ENCODE measurements at places on chromosomes 13 and 19.

DNA sequence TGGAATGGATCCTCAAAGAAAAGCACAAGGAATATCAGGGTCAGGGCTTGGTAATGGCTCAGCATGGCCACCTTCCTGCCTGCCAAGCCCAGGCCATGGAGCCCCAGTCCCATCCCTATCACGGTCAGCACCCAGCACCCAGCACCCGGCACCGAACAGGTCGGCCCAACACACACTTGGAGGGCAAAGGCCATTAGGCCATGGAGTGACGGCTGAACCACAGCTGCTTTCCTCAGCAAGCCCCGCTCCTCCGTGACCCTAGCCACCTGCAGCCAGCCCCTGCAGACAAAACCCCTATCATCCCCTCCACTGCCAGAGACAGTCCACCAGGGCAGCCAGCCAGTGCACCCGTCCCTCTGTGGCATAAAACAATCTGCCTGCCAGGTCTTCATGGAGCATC is 20.6 kb downstream of the PEPD start:
- H3K4me1 ChIP-seq = peaks cover under 1% of the 10 kb centered on the region
- H3K27me3 ChIP-seq = no peaks in the 10 kb centered on the region
- DNase-seq = no peak
- peaks cover 16% of the 10 kb centered on the region for H3K36me3 ChIP-seq

DNA sequence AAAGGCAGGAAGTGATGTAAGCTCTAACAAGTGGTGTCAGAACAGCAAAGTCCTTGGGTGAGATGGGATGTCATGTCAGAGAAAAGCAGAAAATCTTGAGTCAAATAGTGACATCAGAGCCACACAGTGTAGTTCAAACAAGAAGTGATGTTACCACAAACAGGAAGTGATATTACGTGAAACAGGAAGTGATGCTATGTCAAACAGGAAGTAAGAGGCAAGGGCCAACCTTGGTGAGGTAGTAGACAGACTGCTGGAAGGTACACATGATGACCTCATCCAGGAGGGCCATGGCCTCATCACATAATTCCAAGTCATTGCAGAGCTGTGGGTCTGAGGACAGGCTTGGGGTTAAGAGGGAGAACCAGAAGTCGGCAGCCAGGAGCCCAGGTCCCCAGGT is 7.0 kb upstream of the MAMSTR start:
- DNase-seq = peak; percentile 44
- H3K36me3 ChIP-seq = peaks cover 13% of the 10 kb centered on the region
- no peak overlapping the region for H3K4me3 ChIP-seq
- no peaks in the 10 kb centered on the region for H3K27me3 ChIP-seq
- H3K4me1 ChIP-seq = peaks cover 14% of the 10 kb centered on the region
- peak overlapping the region; percentile 71 for H3K27ac ChIP-seq

DNA sequence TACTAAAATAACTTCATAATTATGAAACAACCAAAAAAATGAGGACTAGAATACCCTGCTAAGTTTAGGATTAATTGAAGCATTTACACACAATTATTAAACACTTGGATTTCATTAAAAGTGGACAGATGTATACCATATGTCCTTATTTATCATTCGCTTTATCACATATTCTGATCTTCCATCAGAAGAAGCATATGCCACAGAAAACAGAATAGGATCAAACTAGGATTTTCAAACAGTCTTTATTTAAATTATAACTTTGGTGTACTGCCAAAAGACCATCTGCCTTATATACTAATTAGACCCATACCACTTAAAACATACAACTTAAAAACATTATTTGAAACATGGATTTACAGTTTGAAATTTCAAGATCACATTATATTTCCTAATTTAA is 727.1 kb upstream of the KLHL1 start:
- no peaks in the 10 kb centered on the region for H3K4me1 ChIP-seq
- no peaks in the 10 kb centered on the region for H3K27me3 ChIP-seq
- no peak overlapping the region for H3K27ac ChIP-seq
- H3K36me3 ChIP-seq = no peaks in the 10 kb centered on the region
- no peak overlapping the region for H3K4me3 ChIP-seq
- DNase-seq = no peak

DNA sequence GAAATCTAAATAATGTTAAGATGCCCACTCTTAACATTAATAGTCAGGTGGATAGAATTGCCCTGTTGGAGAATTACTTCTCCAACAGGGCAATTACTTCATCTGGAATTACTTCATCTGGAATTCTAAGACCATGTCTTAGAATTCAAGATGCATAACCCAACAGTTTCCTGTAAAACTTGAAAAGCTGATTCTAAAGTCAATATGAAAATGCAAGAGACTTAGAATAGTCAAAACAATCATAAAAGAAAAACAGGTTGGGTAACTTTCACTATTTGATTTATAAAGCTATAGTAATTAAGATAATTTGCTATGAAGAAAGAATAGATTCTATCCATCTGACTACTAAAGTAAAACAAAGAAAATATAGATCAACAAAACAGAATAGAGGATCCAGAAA is 75.2 kb downstream of the ABCC4 start:
- peaks cover 20% of the 10 kb centered on the region for H3K4me1 ChIP-seq
- H3K27me3 ChIP-seq = no peaks in the 10 kb centered on the region
- no peak overlapping the region for H3K4me3 ChIP-seq
- peaks cover 4% of the 10 kb centered on the region for H3K36me3 ChIP-seq
- no peak for DNase-seq

DNA sequence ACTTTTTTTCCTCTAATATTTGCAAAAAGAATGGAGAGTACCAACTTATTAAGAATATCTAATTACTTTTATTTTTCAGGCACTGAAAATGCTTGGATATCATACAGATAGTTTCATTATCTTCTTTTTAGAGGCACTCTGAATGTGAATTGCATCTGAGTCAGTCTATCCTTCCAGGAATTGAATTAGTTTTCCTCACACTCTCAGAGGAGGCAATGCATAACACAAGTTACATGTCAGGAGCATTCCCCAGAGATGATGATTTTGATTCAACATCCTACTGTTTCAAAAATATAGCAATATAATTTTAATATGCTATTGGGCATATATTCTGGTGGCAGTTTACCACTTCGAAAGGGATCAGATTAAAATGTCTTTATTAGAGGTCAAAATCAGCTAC is 1315.4 kb downstream of the PCDH9 start:
- H3K4me3 ChIP-seq = no peak overlapping the region
- no peak for DNase-seq
- no peaks in the 10 kb centered on the region for H3K36me3 ChIP-seq
- no peaks in the 10 kb centered on the region for H3K27me3 ChIP-seq

DNA sequence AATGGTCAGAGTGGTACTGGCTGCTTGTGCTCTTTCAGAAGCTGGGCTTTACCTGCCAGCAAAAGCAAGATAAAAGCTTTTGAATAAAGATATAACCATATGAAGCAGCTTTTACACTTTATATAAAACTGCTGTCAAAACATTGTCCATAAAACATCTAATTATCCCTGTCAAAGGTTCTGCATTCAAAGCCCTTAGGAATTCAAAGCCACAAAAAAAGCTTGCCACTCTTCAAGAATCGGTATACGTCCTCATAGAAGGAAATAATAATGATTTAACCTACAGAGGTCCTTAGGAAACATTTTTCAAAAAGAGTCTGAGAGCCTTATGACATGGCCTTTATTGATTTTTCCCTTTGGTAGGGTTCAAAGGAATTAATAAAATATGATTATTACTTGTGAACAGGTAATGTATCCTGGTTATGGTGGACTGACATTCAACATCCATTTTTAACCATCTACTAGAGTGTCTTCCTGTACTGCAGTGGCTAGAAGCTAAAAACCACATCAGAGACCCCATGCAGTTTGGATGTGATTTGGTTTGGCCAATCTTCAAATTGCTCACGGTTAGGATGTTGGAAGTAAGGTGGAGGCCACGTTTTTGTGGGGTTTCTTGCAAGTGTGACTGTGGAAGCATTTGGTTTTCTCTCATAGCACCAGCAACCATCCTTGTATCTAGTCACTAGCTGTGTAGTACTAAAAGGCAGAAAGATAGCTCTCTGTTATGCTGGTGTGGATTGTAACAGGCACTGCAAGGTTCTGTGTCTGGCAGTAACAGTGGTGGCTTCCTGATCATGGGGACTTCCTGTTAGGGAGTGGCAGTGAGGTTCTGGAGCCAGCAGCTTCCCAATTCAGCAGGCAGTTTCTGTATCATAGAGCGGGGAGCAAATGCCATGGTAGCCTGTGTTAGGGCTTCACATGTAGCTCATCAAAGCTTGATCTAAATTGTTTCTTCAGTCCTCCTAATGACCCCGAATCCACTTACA is 441.5 kb downstream of the DIAPH3 start:
- no peak overlapping the region for H3K4me3 ChIP-seq
- no peaks in the 10 kb centered on the region for H3K36me3 ChIP-seq
- no peaks in the 10 kb centered on the region for H3K4me1 ChIP-seq
- no peak for DNase-seq
- H3K27ac ChIP-seq = no peak overlapping the region
- H3K27me3 ChIP-seq = no peaks in the 10 kb centered on the region

DNA sequence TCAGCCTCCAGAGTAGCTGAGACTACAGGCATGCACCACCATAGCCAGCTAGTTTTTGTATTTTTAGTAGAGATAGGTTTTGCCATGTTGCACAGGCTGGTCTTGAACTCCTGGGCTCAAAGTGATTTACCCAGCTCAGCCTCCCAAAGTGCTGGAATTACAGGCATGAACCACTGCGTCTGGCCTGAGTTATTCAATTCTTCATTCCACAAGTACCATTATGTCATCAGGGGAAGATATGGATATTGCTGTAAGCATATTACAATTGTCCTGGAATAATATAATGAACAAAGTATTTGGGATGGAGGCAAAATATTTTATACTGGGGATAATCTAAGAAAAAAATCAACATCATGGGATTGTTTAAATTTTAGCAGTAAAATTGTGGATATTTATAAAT is 646.0 kb upstream of the SLITRK6 start:
- H3K27ac ChIP-seq = no peak overlapping the region
- H3K36me3 ChIP-seq = no peaks in the 10 kb centered on the region
- H3K27me3 ChIP-seq = no peaks in the 10 kb centered on the region
- DNase-seq = no peak
- H3K4me3 ChIP-seq = no peak overlapping the region

GRCh38 chr13:41306271-41307145 is 4.6 kb upstream of the NAA16 start:
- H3K36me3 ChIP-seq = no peaks in the 10 kb centered on the region
- H3K27ac ChIP-seq = no peak overlapping the region
- H3K4me3 ChIP-seq = no peak overlapping the region
- H3K27me3 ChIP-seq = peaks cover 3% of the 10 kb centered on the region
- DNase-seq = no peak

DNA sequence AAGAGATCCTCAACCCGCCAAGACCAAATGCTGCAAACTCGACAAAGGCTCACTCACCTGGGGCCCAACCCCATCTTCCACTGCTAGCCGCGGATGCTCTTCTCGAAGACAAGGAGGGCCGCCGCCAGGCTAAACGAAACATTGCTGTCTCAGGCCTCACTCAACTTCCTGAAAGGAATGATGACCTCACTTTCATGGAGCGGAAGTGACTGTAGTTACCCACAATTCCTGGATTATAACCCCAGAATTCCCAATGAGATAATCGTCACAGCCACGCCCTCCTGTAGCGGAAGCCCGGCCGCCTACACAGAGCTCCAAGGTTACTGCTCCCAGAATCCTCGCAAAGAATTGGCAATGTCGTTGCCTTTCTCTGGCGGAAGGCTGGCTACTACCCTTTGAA is 10.5 kb upstream of the ZNF112 start:
- peaks cover 4% of the 10 kb centered on the region for H3K27me3 ChIP-seq
- H3K4me1 ChIP-seq = no peaks in the 10 kb centered on the region
- no peaks in the 10 kb centered on the region for H3K36me3 ChIP-seq
- H3K27ac ChIP-seq = no peak overlapping the region
- no peak for DNase-seq

DNA sequence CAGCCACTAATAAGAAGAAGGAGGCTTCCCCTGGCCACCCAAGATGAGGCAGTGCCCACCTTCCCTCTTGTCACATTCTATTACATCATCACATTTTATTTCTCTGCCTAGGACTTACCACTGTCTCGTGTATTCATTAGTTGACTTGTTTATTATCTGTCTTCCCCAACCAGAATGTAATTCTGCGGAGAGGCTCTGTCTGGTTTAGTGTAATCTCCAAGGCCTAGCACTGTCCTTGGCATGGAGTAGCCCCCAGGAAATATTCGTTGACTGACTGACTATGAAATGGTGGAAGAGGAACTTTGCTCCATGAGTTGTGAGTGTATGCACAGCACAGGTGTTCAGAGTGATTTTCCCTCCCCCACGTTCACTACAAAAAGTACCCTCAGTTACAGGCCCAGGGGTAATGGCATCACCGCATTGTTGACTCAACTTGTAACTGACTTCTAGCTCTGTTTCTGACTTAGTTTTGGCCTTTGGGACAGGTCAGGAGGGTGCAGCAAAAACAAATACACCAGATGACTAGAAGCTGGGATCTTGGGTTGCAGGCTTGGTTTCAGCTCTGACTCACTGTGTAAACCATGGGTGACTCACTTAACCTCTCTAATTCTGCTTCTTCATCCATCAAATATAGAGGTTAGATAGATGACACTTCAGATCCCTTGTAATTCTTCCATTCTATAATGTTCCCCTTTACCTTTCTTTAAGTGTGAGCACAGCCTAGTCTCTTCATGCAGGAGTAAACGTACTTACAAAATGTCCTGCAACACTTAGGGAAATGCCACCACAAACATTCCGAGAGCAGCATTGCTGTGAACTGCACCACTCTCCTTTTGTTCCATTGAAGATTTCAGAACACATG is 229.7 kb downstream of the KCNRG start:
- DNase-seq = no peak
- peaks cover 24% of the 10 kb centered on the region for H3K4me1 ChIP-seq
- peaks cover 1% of the 10 kb centered on the region for H3K36me3 ChIP-seq
- no peak overlapping the region for H3K4me3 ChIP-seq
- no peak overlapping the region for H3K27ac ChIP-seq
- H3K27me3 ChIP-seq = peaks cover 3% of the 10 kb centered on the region

GRCh38 chr13:75869981-75870380 is 233.9 kb downstream of the LMO7 start:
- no peaks in the 10 kb centered on the region for H3K36me3 ChIP-seq
- no peak overlapping the region for H3K4me3 ChIP-seq
- H3K27me3 ChIP-seq = peaks cover 15% of the 10 kb centered on the region
- H3K4me1 ChIP-seq = no peaks in the 10 kb centered on the region

DNA sequence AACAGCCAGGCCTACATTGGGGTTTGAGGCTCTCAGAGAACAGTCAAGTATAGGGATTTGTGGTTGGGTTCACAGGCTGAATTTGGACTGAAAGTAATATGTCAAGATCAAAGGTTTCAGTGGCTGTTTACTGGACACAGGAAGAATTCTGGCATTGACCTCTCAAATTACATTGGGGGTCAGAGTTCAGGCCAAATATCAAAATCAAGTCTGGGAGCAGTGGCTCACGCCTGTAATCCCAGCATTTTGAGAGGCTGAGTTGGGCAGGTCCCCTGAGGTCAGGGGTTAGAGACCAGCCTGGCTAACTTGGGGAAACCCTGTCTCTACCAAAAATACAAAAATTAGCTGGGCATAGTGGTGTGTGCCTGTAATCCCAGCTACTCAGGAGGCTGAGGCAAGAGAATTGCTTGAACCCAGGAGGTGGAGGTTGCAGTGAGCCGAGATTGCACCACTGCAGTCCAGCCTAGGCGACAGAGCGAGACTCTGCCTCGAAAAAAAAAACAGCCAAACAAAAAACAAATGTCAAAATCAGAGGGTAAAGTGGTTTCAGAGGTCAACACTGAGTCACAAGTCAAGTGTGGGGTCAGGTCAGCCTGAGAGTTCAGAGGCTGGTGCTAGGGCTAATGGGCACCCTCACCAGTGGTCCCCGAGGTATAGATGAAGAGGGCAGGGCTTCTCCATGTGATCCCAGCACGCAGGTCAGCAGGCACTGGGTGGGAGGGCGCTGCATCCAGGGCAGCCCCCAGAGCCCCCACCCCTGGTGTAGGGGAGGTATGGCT is 1.5 kb downstream of the SLC27A5 start:
- no peak overlapping the region for H3K4me3 ChIP-seq
- H3K27me3 ChIP-seq = no peaks in the 10 kb centered on the region
- H3K27ac ChIP-seq = no peak overlapping the region
- peaks cover 6% of the 10 kb centered on the region for H3K36me3 ChIP-seq
- no peak for DNase-seq
- peaks cover 12% of the 10 kb centered on the region for H3K4me1 ChIP-seq

Measured in memory B cell (primary cell).